ENCODE measurements at places on chromosomes 2 and 18.

- no peak for DNase-seq
Measured at GRCh38 chr18:26705757-26706156, 157.4 kb upstream of the KCTD1 start.

GRCh38 chr2:134739879-134740301 is 21.1 kb upstream of the TMEM163 start:
- DNase-seq = no peak

GRCh38 chr2:160876765-160877164 is 283.5 kb upstream of the TANK start:
- no peak for DNase-seq

GRCh38 chr2:57429831-57430230 is 616.8 kb upstream of the VRK2 start:
- no peak for DNase-seq

- DNase-seq = no peak
Measured at GRCh38 chr2:147789720-147790119, 55.1 kb upstream of the ACVR2A start.

DNA sequence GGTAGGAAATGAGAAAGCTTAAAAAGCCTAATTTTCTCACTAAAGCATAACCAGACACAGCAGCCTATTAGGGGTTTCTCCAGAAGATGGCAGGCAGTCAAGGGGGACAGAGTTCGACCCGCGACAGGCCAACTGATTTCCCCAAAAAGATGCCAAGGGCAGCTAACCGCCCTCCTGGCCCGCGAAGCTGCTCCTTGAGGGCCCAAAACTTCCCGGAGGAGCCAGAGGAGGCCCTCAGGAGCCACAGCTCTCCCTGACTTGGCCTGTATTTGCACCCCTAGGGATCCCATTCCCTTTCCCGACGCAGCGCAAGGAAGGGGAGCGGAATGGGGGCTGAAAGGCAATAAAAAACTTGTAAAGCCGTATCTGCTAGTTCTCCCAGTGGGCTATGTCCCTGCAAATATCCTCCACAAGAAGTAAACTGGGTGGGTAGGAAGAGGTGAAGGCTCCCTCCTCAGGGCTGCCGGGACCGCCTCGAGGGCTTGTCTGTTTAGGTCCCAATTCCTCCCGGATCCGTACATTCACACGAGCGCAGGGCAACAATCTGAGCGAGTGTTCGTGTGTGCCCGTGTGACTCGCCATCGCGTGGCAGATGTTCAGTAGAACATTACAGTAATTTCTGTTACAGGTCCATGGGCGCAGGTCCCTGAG is 756 bp upstream of the NAGK start:
- no peak for DNase-seq

DNA sequence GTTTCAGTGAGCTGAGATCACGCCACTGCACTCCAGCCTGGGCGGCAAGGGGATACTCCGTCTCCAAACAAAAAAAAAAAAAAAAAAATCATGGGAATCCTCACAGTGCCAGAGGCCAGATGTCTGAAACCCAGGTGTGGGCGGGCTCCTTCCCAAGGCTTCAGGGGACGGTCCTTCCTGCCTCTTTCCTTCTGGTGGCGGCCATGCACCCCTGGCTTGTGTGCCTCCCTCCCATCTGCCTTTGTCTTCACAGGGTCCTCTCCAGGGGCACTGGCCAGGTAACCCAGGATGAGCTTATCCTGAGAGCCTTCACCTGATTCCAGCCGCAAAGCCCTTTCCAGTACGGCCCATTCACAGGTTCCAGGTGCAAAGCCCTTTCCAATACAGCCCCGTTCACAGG is 40.9 kb upstream of the GPC1 start:
- DNase-seq = no peak

- no peak for DNase-seq
Measured at GRCh38 chr2:1750270-1750932, 6.1 kb upstream of the PXDN start.

DNA sequence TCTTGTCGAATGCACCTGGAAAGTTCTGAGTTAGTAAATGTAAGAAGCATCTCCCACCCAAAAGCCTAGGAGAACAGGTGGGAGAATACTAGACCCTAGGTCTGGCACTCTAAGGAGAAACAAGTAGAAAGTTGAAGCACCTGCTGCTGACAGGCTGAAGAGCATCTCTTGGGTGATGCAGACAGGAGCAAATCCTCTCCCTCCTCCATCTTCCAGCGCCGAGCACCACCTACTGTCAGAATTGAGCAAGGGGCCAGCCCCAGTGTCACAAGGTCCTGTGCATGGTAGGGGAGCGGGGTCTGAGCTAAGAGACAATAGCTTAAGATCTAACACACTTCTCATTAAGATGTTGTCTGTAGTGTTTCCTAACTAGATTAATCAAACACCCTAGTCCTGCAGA is 52.9 kb downstream of the HK2 start:
- no peak for DNase-seq

- no peak for DNase-seq
Measured at GRCh38 chr2:6675791-6676190, 189.9 kb downstream of the CMPK2 start.

DNA sequence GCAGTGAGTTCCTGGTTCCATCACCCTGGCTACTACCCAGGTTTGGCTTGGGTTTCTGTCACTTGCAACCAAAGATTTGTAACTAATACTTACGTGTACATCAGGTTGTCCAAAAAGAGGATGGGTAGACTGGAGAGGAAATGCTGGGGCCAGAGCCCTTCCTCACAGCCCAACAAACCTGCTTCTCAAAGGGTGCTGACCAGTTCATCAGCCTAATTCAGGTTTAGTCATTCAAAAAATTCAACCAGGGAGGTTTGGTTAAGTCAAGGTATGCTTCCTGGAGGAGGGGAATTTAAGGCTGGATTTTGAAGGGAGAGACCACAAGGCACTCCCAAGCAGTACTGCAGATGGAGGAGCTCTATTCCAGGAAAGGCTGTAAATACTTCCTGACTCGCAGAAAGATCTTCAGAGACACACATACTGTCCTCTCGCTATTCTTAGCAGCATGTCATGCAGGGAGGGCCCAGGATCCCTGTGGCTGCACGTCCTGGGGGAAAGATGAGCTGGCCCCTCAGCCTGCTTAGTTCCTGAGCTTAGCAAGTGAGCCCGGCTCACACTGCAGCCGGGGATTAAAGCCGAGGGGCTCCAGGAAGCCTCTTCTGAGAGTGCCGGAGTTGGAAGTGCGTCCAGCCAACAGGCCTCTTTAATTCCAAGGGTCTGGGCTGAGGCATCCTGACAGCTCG is 40.0 kb upstream of the BIN1 start:
- no peak for DNase-seq

- no peak for DNase-seq
Measured at GRCh38 chr2:10721396-10722251, at the start of gene ATP6V1C2. Gene ATP6V1C2 (plus strand): TSS chr2:10721630. CDS start chr2:10722850, 1,220 bp downstream.

DNA sequence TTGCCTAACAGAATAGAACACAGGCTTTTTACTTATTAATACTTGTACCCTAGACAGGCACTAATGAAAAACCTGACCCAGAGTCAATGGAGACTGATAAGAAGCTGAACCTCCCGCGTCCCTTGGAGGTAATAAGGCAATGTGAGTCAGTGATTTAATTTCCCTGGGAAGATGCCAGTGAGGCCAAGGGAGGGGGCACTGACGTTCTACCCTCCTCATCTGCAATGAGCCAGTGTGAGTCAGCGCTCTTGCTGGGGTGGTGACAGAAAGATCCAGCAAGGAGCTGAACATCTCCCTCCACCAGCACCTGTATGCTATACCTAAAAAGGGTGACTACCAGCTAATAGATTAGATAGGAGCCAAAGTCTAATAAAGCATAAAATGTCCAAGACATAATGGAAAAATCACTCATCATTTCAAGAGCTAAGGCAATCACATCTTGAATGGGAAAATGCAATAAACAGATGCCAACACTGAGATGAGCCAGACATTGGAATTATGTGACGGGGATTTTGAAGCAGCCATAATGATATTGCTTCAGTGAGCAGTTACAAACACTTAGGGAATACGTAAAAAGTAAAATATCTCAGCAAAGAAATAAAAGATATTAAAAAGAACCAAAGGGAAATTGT is 116.9 kb downstream of the TPGS2 start:
- peak; percentile 62 for DNase-seq

DNA sequence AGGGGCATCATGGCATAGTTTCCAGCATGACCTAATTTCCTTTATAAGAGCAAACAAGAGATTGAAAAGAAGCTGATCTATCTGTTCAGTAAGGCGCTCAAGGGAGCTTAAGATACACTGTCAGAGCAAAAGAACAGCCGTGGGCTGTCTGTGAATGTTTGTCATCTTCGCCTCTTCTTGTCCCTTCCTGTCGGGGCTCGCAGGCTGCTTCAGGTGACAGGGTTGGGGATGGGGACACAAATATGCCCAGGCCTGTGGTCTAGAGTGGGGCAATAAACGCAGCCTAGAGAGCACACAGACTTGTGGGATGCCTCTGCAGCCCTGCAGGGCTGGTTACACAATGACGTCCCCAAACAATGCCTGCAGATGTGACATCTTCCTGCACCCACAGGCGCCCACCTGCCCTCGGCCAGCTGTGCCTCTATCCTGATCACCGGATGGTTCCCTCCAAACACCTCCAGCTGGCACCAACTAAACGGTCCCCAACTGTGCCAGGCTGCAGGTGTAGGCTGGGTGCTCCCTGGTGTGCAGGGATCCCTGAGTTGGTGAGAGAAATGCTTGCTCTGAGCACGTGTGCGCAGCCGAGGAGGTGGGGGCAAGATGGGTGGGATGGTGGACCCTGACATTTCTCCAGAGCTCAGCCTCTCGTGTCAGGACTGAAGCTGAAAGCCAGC is 72.8 kb downstream of the EDAR start:
- no peak for DNase-seq

GRCh38 chr2:32852856-32853255 is 93.9 kb upstream of the LTBP1 start:
- no peak for DNase-seq

GRCh38 chr18:13403786-13404549 is 185.4 kb downstream of the LDLRAD4 start:
- DNase-seq = no peak

Measured in AG04450 (cell line).